ENCODE measurements at places on chromosomes 3 and 15. TPM values are rescaled to one million over a fixed set of nuclear protein-coding genes. Genes with fewer than 3 reads are reported as not detected.

Gene CLDN16
- 0.45 TPM for total RNA-seq

Gene CHRNA5
- 1.9 TPM for total RNA-seq

Gene HESX1
- 3.6 TPM for total RNA-seq

Gene SYNPR
- total RNA-seq = not detected

Gene CLDN11
- 668 TPM for total RNA-seq
